Activated CD4-positive, alpha-beta memory T cell treated with anti-CD3 and anti-CD28 coated beads, Interleukin-2, amount 10 ng/mL, durations not matched to agents 7 days and 5 days (primary cell): ENCODE measurements at places on chromosomes 16 and 17.

GRCh38 chr16:72442385-72443158 is 270.6 kb upstream of the PMFBP1 start:
- no peak for DNase-seq

DNA sequence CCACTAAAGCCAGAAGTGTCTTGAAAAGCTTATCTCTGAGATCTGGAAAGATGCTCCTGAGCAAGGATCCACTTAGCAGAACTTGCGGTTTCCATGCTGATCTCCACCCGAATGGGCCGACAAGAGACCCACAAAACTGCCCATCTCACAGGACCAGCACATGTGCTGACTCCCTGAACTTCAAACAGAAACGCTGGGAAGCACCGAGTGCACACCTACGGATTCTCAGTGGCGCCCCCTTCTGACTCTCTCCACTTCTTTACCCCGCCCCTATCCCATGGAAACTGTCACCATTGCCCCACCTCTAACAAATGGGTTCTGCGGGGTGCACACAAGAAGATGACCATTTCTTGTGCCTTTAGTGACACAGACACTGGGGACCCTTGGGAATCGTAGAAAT is 21.4 kb downstream of the CDRT4 start:
- no peak for DNase-seq

- DNase-seq: peak; percentile 78
Measured at GRCh38 chr17:67390646-67391361, 13.7 kb downstream of the PITPNC1 start.

- no peak for DNase-seq
Measured at GRCh38 chr17:62134397-62134796, 69.3 kb upstream of the MED13 start.

GRCh38 chr17:63635787-63636186 is 13.6 kb downstream of the MAP3K3 start:
- DNase-seq: no peak

- DNase-seq: no peak
Measured at GRCh38 chr17:2947996-2948550, 115.3 kb downstream of the OR1D5 start.

DNA sequence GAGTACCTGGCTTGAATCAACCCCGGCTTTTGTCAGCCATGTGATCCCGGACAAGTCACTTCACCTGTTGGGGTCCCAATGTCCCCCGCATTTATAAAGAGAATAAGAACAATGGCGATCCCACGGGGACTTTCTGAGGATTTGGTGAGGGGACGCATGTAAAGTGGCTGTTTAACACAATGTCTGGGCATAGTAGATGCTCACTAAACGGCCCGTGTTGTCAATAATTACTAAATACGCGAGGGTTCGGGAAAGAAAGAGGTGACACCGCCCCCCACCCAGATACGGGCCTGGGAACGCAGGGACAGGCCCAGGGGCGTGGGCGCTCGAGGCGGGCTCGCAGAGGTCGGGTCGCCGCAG is 1.8 kb downstream of the SYNGR3 start:
- DNase-seq: no peak

- DNase-seq: no peak
Measured at GRCh38 chr16:84656649-84657048, 8.3 kb downstream of the KLHL36 start.

DNA sequence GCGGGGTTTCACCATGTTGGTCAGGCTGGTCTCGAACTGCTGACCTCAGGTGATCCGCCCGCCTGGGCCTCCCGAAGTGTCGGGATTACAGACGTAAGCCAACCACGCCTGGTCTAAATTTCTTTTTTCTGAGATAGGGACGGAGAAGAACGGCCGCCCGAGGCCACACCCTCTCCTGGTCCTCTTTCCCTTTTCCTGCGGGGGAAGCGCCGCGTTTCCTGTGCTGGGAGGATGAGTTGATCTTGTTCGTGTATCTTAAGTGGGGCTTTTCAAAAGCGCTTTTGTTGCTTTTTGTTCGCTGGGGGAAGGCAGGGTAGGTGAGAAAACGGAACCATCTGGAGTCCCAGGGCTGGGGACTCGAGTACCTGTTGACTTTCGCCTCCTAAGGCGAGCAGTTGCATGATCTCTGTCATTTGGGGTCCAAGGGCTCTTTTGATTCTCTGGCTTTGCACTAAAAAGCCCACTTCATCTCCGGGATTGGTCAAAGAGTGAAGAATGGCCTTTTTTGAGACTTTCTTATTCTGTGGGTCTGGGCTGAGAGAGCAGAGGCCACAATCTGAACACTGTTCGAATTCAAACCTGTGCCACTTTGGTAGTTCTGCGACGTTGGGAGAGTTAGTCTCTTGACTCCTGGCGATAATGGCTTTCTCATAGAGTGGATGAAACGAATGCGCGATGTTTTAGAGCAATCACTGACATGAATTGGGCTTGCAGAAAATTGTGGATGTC is 1.3 kb downstream of the FUS start:
- peak; percentile 49 for DNase-seq

DNA sequence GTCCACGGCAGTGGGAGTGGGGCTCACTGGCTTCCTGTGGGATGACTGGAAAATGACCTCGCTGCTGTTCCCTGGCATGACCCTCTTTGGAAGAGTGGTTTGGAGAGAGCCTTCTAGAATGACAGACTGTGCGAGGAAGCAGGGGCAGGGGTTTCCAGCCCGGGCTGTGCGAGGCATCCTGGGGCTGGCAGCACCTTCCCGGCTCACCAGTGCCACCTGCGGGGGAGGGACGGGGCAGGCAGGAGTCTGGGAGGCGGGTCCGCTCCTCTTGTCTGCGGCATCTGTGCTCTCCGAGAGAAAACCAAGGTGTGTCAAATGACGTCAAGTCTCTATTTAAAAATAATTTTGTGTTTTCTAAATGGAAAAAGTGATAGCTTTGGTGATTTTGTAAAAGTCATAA is 7.8 kb upstream of the RNF213 start:
- DNase-seq: peak; percentile 90

DNA sequence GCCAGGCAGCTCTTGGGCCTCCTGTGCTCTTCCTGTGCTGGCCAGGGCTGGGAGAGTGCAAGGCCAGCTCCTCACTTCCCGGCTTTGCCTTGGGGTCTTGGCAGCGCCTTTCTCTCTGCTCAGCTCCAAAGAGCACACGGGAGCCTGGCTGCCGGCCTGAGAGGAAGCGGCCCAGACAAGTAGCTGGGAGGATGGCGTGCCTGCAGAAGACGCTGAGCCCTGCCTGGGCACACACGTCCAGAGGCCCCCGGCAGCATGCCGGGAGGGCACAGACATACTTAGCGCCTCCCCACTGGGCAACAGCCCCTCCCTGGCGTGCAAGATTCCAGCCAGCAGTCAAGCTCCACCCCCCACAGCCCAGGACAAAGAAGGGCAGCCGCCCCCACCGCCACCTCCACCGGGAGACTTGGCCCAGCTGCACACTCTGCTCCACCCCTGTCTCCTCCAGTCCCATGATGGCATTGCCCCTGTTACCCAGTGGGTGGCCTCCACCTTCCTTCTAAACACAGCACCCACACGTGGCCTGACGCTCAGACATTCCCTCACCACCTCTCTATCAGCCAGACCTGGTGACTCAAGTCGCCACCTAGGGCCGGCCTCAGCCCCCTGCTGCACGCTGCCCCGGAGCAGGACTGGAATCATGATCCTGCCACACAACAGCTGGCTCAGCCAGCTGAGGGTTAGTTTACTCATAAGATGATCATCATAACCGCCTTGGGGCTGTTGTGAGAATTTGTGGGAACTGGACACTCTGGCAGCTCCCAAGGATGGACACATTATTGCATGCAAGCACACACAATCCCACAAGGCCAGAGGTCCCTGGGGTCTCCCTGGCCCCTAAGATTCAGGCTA is 12.4 kb downstream of the SGCA start:
- DNase-seq: peak; percentile 52

DNA sequence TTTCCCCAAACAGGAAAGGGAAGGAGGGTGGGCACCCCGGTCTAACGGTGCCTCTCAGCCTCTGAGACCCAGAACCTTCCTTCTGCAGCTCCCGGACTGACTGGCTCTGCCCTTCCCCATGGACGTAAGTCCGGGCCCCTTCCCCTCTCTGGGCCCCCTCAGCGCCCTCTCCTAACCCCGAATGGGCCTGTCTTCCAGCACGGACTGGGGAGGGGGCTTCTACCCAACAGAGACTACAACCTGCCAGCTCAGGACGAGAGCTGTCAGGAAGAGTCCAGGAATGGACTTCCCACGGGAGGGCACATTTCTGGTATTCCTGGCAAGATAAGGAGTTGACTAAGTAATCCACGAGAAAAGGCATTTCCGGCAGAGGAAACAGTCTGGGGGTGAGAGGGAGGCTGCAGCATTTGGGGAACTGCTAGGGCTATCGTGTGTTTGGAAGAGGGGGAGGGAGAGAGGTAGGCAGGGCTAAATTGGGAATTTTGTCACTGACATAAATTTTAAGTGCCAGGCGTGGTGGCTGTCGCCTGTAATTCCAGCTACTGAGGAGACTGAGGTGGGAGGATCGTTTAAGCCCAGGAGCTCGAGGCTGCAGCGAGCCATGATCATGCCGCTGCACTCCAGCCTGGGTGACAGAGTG is 12.1 kb upstream of the ALDOA start:
- DNase-seq: no peak
